IPS DF 6.9 (cell line): ENCODE measurements at places on chromosomes 6 and 20.

DNA sequence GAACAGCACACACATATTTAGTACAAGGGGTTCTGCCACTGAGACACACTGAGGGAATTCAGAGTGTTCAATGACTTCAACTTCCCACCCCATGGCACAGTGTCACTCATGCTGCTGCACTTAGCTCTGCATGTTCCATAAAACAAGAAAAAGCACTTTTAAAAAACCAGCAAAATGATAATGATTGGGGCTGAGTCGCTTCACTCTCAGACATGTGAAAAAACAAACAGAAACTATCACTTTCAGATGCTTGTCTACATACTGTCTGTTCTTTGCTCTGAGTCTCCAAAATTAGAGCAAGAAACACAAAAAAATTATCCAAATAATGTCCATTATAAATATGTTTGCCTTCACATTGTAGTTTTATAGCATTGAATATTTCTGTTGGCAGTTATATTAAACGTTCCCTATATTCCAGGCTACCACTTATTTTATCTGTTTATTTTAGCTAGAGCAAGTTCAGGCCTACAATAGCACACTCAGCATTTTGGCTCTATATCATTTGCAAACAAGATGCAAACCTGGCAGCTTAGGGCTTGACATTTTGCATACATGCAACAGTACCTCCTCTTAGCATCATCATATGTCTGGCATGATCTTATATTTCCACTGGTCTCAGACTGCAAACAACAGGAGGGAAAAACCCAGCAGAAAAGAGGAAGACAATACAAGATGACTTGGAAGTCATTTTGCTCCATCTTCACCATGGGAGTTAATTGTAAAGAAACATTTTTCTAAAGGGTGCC, 398.8 kb downstream of the HACE1 start:
- no peak for DNase-seq

DNA sequence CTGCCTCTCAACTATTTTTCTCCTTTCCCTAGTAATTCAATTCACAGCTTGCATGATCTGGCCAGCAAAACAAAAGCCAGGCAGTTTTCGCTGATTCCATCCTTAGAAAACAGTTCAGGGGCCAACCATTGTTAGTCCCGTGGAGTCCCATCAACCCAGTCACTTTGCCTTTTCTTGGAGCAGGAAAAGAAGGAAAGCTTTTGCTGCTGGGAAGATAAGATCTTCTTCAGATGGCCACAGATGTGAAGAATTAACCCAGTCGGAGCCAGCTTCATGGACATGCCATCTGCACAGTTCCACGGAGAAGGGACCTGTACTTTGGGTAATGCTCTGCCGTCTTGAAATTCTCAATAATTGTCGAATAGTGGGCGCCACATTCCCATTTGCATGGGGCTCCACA, 76.9 kb upstream of the TSHZ2 start:
- DNase-seq: no peak

- DNase-seq: no peak
Observed at GRCh38 chr6:158687506-158687905, 37.7 kb downstream of the SYTL3 start.

- DNase-seq: no peak
Observed at GRCh38 chr6:90468080-90468479, 118.8 kb downstream of the MAP3K7 start.

DNA sequence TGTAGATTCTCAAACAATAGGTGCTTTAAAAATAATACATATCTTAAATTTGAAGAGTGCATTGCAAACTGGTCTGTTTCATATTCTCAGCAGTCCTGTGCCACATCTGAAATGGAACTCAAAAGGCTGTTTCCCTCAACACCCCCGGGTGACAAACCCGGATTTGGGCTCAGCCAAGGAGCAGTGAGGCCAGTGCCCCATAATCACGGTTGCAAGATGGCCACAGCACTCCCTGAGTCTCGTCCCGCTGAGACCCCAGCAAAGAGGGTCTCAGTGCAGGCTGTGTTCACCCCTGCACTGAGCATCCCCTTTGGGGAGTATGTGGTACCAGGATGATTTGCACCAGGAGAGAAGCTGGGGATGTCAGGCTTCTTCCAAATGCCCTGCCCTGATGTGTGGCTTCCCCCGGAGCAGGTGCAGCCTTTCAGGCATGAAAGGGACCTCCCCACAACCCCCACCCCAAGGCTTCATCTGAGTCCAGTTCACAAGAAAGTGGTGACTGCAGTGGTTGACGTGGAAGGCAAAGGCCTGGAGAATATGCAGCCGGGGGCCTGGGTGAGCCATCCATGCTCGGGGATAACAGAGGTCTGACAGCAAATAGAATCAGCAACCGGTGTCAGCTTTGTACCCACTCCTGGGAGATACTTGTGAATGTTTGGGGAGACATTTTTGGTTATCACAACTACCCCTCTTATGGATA, 202.9 kb downstream of the SYNDIG1 start:
- DNase-seq: no peak

DNA sequence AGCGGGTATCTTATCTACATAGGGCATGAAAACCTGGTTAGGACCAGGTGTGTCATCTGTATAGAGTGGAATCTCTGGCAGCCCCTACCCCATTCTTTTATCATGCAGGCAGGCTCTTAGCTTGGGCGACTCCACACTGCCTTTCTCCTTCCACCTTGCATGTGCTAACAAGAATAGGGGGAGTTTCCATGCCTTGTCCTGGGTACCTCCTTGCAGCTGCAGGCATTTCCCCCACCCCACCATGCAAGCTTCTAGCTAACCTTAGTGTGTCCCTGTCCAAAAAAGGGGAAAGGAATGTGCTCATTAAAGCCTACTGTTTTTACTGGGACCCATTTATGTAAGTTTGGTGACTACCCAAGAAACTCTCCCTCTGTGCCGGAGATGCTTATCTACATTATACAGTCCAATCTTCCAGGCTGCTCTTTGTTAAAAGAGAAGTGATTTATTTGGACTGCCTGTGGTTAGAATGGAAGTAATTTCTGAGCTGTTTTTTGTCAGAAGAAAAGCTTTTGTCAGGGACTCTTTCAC, 10.5 kb upstream of the CEP43 start:
- DNase-seq: no peak

DNA sequence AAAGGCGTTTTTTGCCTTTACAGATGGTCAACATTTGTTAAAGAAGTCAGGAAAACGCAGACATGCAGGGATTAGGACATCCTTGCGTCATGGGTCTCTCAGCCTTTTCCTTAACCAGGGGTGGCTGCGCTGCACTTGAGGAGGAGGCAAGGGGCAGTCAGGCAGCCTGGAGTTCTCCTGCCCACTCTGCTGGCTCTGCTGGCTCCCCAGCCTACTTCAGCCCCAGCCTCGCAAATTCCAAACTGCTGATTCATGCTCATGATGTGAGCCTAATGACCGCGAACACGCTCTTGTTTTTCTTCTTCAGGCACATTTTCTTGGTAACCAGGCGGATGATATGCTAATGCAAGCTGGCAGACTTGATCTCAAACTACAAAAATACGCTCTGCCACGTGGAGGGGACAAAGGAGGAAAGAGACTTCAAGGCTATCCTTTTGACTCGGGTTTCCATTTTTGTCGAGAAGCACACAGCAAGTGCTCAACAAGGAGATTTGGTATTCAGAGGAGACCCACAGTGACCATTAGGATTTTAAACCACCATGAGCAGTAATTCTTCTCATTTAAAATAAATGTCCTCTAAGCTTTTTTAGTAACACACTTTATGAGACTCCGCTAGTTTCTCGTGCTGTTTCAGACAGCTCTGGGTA, 290.3 kb upstream of the STXBP5 start:
- DNase-seq: peak; percentile 58

DNA sequence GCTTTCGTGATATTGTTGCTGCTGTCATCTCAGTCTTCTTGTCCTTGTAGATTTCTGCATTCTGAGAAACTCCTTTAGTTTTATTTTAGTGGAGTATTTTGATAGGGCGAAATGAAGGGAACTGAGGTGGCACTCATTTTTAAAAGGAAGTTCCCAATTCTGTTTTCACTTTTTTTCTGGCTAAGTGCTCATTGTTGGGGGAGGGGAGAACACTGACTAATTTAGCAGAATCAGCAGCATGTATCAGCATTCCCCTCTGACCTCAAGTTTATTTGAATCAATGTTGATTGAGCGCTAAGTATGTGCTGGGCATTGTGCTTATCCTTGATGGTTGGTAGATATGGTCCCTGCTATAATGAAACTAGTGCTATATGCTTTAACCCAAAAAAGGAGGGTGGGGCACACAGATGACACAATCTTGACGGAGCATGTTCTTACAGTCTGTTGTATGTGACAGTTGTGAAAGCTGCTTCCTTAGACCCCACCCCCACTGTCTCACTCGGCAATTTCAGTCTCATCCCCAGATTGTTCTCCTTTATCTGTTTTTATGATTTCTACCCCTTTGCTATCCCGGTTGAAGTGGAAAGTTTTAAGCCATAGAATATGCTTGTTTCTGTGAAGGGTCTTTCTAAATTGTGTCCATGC, 262.4 kb downstream of the SOX4 start:
- no peak for DNase-seq

DNA sequence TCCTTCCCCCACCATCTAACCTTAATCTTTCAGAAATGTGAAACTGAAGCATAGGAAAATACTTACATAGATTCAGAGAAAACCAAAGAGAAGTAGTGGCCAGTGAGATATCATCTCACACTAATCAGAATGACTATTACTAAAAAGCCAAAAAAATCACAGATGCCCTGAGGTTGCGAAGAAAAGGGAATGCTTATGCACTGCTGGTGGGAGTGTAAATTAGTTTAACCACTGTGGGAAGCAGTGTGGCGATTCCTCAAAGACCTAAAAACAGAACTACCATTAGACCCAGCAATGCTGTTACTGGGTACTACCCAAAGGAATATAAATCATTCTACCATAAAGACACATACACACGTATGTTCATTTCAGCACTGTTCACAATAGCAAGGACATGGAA, 9.2 kb upstream of the PREX1 start:
- no peak for DNase-seq

DNA sequence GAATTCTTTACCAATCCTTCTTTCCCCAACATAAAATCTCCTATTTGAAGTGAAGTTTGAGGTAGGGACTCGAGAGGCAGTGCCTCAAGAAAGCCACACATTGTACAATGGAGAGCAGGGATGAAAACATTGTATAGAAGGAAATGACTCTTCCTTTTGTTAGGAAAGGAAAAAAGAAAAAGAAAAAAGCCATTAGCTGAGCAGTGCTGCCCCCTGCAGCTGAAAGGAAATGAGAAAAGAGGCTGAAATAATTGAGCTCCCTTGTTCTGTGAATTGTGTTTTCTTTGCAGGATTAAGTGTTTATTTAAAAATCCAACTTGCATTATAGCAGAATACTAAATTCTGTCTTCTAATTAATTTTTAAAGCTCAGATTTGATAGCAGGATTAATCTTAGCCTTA, 162.9 kb upstream of the SASH1 start:
- no peak for DNase-seq
